ENCODE measurements at places on chromosomes 16 and 17.

GRCh38 chr17:50893183-50893993, 27.2 kb upstream of the TOB1 start:
- DNase-seq, result no peak

GRCh38 chr17:81285179-81285878, 9.8 kb downstream of the SLC38A10 start:
- peak; percentile 77 for DNase-seq

- no peak for DNase-seq
Observed at GRCh38 chr17:75909051-75909811, 4.5 kb upstream of the MRPL38 start.

DNA sequence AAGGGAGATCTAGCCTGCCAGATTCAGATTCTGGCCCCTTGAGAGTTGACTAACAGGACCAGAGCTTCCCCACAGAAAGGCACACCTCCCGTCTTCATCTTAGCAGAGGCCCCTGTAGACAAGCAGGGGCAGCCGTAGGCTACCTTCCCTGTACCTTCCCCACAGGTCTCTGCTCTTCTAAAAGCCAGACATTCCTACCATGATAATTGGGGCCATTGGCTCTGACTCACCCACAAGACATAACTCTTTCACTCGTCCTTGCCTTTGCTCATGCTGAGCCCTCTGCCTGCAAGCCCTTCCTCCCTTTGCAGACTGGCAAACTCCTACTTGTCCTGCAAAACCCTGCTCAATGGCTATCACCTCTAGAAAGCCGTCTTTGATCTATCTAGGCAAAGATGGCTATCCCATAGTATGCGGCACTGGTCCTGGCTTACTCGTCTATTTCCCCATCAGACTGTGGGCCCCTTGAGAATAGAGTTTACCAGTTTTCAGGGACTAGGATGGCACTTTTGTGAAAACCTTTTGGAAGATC, 43.8 kb downstream of the PIMREG start:
- no peak for DNase-seq

DNA sequence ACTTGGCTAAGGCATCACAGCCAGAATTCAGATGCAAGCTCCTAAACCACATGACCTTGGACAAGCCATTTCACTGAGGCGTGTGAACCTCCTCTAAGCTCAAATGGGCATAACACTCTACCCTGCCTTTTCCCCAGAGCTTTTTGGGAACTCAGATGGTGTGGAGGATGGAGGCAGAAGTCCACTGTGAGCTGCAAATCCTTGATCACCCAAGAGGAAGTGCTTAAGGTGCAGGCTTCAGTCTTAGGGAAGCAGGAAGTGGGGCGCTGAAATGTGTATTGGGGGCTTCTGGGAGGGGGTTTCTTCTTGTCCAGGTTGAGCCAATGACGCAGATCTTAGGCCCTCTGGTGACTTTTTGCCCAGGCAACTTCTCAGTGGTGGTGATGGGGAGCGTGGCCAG, 12.9 kb downstream of the CIITA start:
- no peak for DNase-seq

DNA sequence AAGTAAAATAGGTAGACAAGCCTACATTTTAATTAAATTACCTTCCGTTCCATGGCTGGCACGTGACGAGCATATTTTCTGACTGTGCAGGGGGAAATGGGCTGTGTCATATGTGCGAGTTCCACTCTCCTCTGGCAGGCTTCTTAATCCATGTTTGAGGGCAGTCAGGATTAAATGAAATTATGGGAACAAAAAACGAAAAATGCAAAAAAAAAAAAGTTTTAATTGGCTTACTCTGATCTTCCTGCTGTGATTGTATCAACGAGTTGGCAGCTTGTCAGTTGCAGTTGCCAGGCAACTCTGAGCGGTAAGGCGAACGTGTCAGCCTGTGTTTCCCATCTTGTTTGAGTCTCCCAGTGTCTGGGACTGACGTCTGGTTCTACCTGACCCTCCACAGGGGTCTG, 302.9 kb upstream of the XYLT1 start:
- no peak for DNase-seq

GRCh38 chr17:82647593-82648164, 565 bp downstream of the WDR45B start:
- peak; percentile 45 for DNase-seq

DNA sequence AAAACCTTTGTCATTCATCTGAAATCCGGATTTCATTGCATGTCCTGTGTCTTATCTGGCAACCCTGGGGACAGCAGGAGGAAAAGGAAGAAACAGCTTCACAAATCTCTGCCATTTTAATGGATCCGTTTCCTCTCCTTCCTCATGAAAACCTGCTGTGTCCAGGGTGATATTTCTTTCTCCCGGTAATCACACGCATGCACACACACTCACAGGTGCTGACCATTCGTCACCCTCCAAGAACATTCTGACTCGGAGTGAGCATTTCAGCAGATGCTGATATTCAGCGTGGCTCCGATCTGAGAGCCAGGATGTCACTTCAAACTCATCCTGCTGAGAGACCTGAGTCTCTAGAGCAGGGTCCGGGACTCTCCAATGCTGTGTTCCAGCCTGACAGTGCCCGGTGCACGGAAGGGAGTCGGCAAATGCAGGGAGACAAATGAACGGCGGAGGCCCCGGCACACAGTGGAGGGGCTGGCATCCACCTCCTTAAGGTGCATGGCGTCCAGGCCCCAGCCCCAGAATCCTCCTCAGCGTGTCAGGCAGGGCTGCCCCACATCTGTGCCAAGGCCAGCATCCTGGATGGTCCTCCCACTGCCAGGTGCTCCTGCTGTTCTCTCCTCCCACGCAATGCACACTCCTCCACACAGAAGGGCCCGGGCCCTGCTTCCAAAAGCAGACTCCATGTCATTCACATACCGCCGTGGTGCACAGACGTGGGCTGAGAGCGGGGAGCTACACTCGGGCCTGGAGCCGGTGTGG, 70.7 kb downstream of the RBFOX3 start:
- DNase-seq, result no peak

DNA sequence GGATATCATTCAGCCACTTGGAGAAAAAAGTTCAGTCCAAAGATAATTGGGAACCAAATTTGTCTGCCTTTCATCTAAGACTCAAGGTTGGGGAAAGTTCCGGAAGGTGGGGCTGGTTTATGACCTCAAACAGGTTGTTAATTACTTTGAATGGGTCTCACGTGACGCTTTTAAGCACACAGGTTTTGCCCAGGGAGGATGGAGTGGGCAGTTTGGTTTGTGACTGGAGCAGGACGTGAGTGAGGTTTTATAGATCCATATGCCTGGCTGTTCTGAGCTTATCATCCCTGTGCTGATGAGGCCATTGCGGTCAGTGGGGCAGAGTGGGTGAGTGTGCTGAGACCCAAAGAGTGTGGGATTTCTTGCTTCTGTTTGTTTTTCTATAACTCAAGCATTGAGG, 38.7 kb upstream of the GPRC5B start:
- no peak for DNase-seq

GRCh38 chr17:68222606-68223005, 25.2 kb upstream of the AMZ2 start:
- DNase-seq, result no peak

DNA sequence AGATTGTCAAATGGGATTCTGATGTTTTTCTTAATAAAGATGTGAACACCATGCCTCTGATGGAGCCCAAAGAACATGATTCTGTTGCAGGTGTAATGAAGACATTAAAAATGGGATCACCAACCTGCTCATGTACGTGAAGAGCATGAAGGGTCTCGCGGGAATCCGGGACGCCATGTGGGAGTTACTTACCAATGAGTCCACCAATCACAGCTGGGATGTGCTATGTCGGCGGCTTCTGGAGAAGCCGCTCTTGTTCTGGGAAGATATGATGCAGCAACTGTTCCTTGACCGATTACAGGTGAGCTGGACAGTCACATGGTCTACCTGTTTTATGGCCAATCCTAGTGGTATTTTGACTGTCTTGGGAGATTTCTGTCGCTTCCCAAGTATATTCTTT, 7.6 kb downstream of the COG1 start:
- no peak for DNase-seq

- no peak for DNase-seq
Observed at GRCh38 chr17:5437721-5438317, 1.1 kb downstream of the C1QBP start.

- no peak for DNase-seq
Observed at GRCh38 chr16:27222249-27223225, 19.2 kb downstream of the KDM8 start.

DNA sequence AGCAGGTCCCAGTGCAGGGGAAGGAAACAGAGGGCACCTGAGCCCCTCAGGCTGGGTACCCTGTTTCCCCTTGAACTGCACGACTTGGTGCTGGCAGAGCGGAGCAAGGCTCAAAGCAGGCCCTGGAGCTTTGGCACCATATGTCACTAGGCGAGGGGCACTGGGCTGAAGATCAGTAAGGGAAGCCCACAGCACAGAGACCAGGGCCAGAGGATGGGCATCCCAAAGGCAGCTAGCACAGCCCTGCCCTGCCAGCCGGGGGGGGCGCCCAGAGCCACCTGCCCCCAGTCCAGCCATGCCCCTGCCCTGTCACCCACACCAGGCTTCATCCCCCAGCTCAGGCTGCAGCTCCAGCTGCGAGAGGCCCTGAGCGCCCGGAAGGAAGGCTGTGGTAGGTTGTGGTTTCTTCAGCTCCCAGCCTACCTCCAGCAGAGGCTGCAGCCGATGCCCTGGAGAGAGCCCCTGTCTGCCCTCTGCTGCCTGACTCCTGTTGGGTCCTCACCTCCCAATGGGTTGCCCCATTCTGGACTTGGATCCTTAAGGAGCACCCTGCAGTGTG, 10.9 kb downstream of the NHERF1 start:
- DNase-seq, result peak; percentile 46

DNA sequence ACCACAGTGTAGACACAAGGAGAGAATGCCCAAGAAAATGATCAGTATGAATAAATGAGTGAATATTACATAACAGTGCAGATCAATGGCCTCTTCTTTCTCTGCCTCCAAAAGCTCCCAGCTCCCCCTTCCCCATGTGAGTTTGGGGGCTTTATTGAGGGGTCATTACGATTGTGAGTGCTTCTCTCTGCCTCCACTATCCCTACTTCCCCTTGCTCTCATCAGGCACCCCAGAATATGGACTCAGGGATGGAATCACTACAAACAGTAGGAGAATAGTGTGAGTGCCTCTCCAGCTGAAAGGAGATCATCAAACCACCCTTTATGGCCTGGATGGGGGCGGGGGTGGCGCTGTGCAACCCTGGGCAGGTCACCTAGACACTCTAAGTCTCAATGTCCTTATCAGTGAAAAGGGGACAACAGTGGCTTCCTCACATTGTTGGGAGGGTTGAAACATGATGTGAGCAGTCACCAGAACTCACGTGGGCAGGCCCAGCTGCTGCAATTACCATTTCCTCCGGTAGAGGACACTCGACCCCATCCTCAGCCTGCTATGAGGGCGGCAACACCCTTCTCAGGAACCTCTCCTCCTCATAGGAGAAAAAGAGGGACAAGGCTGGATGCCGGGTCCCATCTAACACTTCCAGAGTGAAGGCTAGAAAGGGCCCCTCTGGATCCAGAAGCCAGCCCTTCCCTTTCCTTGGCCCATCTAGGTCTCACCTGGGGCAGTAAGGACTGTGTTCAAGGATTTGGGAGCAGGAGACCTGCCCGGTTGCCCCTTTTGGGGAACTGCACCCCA, 2.1 kb upstream of the EPOP start:
- DNase-seq, result peak; percentile 76

DNA sequence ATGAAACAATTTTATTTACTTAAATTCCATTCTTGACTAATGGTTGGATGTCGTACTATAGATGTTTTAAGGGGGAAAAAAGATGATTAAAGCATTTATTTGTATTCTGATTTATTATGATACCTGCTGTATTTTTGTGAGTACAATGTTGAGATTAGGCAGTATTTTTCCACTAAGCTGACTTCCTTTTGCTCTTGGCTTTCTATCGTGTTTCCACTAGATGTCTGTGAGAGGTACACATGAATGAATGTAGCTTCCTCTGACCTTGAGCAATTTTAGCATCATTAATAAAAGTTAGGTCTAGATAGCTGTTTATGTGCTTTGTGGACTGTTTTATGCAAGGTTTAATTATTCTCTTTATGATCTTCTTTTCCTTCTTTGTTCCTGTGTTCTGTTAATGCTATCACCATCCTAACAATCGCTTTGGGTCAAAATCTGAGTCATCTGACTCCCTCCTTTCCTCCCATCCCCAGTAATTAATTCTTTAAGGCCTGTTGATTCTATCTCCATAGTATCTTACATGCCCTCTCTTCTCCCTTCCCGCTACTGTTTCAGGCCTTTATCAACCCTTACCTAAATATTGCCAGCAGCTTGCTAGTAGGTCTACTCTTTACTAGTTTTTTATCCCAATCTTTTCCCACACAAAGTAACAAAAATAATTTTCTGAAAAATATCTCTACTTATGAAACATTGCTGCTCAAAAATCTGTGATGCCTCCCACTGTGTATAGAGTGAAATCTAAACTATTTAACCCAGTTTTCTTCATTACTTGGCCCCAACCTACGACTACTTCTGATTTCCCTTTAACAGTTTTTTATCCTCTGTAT, 76.0 kb downstream of the VMP1 start:
- no peak for DNase-seq

- no peak for DNase-seq
Observed at GRCh38 chr17:77872714-77873499, 85.6 kb upstream of the TNRC6C start.

GRCh38 chr16:47928008-47928407, 227.8 kb downstream of the ABCC12 start:
- DNase-seq, result no peak

DNA sequence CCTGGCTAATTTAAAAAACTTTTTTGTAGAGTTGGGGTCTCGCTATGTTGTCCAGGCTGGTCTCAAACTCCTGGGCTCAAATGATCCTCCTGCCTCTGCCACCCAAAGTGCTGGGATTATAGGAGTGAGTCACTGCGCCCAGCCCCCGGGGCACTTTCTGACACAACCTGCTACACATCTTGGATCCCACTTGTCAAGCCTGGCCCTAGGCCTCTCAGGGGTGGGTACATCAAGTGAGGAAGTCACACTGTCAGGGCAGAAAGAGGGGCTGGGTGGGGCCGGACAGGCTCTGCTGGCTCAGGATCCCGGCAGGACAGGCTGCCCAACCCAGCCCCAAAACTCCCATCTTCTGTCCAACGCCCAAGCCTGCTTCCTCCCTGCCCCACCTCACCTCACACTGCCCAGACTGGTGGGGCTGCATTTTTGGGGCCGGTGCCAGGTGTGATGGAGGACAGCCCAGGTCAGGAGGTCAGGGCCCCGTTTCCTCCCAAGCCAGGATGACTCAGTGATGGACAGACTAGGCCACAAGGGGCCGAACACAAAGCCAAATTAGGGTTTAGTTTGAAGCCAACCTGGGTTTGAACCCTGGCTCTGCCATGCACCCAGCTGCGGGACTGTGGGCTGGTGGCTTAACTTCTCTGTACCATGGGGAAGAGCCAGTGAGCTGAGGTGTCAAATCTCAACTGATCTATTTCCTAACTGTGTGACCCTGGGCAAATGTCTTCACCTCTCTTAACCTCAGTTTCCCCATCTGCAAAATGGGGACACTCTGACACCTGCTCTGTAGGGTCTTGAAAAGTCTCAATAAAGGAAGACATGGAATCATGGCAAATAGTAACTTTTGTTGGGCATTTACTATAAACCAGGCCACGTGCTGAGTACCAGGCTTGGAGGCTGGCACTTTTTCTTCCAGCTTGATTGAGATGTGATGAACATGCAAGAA, 8.9 kb upstream of the PPL start:
- no peak for DNase-seq

GRCh38 chr17:16954521-16954920, 17.4 kb downstream of the TNFRSF13B start:
- DNase-seq, result no peak

GRCh38 chr17:48907713-48908046, 527 bp upstream of the UBE2Z start:
- DNase-seq, result no peak
